Airway epithelial cell (primary cell): ENCODE measurements at places on chromosomes 13 and 19. TPM values are rescaled to one million over a fixed set of nuclear protein-coding genes. Genes with fewer than 3 reads are reported as not detected.

The CCDC169 gene
- 0.46 and 1.2 TPM in 2 replicates for total RNA-seq

The ZNF813 gene
- 1.3 and 3.1 TPM in 2 replicates for total RNA-seq

The F10 gene
- total RNA-seq = 0.21 TPM in 1 of 2 replicates, not detected in the other

The NLRP11 gene
- total RNA-seq = not detected in 2 replicates

The CNFN gene
- 2.1 and 5.3 TPM in 2 replicates for total RNA-seq

The SUGP1 gene
- 17.6 and 28.6 TPM in 2 replicates for total RNA-seq

The ZNF71 gene
- 6.6 and 7.3 TPM in 2 replicates for total RNA-seq

The SULT2B1 gene
- 60.3 and 60.8 TPM in 2 replicates for total RNA-seq

The PLIN5 gene
- total RNA-seq = 0.14 TPM in 1 of 2 replicates, not detected in the other

The RNF17 gene
- total RNA-seq = not detected in 2 replicates
